ENCODE measurements at places on chromosomes 11 and 22.
A peak's percentile ranks its signal among the peaks of the same experiment; 100 is the strongest.

DNA sequence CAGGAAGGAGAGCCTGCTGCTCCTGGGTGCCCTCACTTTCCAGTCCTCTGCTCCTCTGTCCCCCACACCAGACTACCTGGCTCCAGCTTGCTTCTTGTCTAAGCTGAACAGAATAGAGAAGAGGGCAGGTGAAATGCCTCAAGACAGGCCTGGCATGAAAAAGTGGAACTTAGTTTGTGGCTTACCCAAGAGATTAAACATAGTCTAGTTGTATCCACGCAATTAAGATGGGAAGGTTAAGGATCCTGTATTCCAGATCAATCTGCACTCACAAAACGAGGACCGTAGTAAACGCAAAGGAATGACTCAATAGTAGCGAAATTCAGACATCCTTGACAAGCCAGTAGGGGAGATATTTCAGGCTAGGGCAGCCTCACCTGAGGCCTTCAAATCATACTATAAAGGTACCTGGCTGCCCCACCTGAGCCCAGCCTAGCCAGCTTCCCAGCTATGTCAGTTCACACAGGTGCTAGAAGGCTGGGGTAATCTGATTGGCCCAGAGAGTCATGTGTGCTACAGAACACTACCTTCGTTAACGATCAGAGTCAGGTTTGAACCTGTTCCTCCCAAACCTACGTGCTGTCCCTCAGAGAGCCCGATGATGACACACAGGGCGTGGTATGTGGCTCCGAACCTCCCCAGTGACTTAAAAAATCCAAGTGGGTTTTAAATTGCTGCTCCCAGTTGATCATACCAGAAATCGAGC lies 46.5 kb downstream of the AHNAK start:
- DNase-seq, result no peak

DNA sequence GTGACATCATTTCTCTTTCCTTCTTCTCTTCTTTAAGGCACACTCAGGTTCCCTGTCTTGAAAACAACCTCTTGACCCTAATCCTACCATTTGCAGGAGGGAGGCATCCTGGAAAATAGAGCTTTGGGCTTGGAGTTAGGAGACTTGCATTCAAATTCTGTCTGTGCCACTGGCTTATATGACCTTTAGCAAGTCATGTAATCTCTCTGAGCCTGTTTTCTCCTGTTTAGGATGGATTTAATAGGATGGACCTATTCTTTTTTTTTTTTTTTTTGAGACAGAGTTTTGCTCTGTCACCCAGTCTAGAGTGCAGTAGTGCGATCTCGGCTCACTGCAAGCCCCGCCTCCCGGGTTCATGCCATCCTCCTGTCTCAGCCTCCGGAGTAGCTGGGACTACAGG lies 25.1 kb upstream of the CCDC134 start:
- DNase-seq, result no peak

DNA sequence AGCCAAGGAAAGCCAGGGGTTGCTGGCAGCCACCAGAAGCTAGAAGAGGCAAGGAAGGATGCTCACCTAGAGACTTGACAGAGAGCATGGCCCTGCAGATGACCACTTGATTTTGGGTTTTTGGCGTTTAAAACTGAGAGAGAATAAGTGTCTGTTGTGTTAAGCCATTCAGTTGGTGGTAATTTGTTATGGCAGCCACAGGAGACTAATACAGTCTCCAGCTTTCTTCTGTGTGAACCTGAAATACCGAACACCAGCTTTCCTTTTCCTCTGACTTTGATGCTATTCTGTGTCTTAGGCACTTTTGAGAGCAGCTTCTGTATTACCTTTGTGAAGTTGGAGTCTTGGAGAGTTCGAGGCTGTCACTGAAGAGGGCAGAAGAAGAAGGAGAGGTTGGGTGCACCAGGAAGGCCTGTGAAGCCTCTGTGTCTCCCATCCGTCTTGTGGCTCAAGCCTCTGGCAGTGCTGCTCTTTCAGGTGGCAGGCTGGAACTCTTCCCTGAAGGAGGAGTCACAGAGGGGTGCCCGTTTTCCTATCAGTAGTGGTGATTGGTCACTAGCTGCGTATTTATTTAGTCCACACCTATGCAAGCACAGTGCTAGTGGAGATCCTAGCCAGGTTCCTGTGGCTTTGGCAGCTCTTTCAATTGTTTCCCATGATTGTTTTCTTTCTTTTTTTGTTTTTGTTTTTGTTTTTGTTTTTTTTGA lies 2.5 kb downstream of the TBC1D22A start:
- no peak for DNase-seq

DNA sequence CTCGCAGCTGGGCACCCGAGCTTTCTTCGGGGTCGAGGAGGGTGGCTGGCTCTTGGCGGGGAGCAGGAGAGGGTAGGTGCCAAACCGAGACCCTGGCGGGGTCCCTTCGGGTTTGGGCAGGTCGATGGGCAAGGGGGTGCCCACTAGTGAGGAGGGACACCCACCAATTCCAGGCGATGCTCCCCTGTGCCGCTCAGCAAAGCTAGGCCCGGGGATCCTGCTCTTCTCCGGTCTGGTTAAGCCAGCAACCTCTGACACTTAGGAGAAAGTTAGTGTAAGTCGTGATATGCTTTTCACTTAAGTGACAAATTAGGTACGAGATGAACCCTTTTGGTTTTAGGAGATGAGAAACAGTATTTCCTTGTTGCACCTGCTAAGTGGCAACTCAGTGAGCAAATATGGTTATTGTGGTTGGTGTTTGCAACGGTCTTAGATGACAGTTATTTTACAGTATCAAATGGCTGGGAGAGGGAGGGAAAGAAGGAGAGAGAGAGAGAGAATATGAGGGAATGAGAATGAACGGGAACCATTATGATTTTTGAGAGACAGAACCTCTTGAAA lies 565 bp downstream of the NUCB2 start:
- DNase-seq, result no peak

GRCh38 chr11:128653801-128654231 lies 40.1 kb upstream of the FLI1 start:
- DNase-seq, result no peak

GRCh38 chr11:79285756-79286155 lies 155.1 kb downstream of the TENM4 start:
- no peak for DNase-seq

GRCh38 chr11:46348566-46349401 lies 1.5 kb downstream of the DGKZ start:
- DNase-seq, result no peak

- DNase-seq, result peak; percentile 63
Observed at GRCh38 chr11:123511037-123511870, 81.2 kb downstream of the GRAMD1B start.

GRCh38 chr22:48743601-48744282 lies 1083.9 kb downstream of the BRD1 start:
- no peak for DNase-seq

Data from stimulated activated CD4-positive, alpha-beta T cell treated with anti-CD3 and anti-CD28 coated beads, TNF-alpha, amount 100 ng/mL, for 48 hours (primary cell).